ENCODE measurements at places on chromosomes 4 and X.

GRCh38 chr4:138645289-138645688 is 370.3 kb upstream of the NOCT start:
- no peak for DNase-seq

DNA sequence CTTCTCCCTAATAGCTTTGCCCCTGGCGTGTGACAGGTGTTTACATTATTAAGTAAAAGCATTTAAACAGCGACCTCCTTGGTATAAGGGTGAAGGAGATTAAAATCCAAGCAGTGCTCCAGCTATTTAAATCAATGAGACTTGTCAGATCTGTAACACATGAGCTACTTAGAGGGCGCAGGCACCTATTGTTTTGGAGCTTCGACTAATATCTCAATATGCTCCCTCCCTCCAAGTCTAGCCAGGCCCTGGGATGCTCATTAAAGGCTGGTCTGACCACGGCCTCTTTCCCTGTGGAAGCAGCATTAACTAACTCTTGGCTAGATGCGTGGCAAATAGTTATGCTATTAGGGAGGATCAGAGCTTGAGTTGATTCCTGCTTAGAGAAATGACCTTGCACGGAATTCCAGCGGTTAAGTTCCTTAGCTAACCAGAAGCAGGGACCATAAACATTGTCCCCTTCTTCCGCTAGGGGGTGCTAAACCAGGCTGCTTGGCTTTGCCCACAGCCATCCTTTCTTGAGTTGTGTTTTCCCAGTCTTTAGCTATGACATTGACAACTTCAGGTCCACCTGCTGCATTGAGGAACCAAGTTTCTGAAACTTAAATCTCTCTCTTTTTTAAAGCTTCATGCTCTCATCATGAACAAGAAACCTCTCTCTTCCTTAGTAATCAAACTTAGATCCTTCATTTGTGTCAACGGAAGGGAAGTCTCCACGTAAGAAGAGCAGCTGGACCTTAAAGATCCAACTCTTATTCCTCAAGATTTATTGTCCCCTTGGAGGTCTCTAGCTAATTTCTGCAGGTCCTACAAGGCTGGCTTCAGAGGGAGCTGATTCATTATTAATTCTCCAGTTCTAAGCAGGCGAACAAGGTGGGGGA is 80.7 kb upstream of the IGFBP7 start:
- DNase-seq, result no peak

GRCh38 chr4:140152751-140153418 is 1.1 kb downstream of the MAML3 start:
- DNase-seq, result peak; percentile 40

GRCh38 chr4:102606846-102607450 is 105.8 kb downstream of the NFKB1 start:
- DNase-seq, result no peak

- peak; percentile 26 for DNase-seq
These were observed 57.2 kb upstream of the FAM9C start for GRCh38 chrX:13101441-13102139.

GRCh38 chr4:159017323-159018026 is 85.4 kb upstream of the RAPGEF2 start:
- no peak for DNase-seq

DNA sequence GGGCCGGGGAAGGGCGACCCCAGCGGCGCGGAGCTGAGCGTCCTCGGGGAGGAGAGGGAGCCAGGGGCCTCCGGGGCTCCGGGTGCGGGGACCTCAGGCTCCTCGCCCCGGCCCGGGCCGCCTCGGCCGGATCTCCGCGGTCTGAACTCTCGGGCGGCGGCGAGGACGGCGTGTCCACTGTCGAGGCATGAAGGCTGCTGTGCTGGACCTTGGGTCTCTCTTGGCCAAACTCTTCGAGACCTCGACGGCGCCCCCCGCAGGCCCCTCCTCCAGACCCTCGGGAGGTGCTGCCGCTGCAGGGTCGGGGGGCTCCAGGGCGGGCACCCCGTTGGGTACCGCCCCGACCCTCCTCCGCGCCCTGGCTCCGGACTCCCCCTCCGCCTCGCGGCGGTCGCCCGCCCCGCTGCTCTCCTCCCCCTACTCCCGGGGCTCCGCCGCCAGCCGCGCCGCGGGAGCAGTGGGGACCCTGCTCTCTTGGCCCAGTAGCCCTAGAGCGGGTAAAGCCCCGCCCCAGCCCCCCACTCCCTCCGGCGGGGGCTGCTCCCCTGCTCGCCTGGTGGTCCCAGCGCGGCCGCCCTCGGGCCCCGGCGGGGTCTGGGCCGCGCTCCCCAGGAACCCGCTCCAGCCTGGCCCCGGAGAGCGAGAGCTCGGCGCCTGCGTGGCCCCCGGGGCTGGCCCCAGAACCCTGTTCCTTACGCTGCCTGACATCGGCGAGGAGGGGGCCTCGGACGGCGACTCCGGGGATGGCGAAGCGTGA is 564 bp downstream of the FAM149A start:
- DNase-seq, result no peak

GRCh38 chr4:3215733-3216132 is 33.2 kb upstream of the MSANTD1 start:
- no peak for DNase-seq

- peak; percentile 12 for DNase-seq
These were observed 36.1 kb upstream of the IQSEC2 start for GRCh38 chrX:53317365-53318069.

DNA sequence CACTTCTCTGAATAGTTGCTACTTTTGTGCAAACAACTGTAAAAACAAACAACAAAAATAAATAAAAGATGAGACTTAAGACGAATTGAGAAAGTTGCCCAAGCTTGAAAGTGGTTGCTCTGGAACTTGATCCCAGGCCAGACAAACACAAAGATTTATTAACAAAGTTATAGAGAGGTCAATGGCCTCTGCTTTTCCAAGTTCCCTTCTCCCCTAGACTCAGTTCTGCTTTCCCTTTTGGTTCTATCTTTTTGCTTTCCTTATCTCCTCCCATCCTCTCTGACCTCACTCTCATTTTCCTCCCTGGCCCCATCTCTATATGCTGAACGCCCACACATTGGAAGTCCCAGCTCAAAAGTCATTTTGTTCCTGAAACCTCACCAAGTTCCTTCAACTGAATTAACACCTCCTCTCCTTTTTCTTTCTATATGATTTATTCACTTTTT is 82.7 kb downstream of the MXRA5 start:
- DNase-seq, result no peak

- DNase-seq, result no peak
These were observed 69.9 kb downstream of the CAMK2D start for GRCh38 chr4:113691676-113692075.

GRCh38 chr4:87251106-87251505 is 30.7 kb upstream of the KLHL8 start:
- peak; percentile 83 for DNase-seq
